ENCODE measurements at places on chromosomes 7 and 10.

DNA sequence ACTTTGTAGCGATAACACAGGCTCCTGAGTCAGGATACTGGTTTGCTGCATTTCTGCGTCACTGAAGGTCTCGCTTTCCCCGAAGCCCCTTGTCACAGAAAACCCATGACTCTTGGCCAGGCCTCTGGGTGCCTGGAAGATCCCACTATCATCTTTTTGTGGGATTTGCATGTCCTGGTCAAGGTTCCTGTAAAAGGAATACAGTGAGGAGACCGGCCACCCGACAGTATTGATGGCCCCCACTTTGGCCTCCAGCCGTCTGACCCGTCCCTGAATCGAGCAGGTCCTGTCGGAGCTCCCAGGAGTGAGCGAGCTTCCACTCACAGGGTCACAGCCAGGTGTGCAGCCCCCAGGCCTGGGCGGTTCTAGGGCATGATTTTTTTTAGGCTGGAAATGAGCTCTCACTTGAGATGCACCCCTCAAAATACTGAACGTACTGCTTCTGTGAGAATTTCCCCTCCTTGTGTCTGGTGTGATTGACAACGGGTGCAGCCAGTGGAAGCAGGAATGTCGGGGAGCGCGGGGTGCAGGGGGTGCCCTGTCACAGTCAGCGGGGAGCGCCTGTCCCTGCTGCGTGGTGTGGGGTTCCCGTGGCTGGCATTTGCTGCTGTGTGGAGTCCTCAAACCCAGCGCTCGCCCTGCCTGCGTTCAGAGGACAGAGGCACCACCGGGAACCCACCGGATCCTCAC, 75.8 kb downstream of the DNAJB6 start:
- DNase-seq: no peak

DNA sequence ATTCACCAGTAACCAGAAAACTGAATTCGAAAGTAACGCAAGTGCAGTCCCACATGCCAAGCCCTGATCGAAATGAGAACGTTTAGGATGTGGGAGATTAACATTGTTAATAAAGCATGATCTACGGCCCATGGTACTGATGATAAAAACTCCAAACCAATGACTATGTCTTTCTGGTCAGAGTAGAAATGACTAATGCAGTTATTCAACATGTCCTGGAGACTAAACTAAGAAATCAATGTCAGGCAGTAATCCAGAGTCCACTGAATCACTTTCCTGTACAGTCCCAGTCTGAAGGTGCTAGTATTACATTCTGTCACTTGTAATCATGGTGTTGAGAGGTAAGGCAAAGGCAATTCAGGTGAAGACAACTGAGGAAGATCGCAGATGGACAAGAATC, 14.4 kb downstream of the NPSR1 start:
- DNase-seq: no peak

- no peak for DNase-seq
Measured at GRCh38 chr10:93069245-93069561, 4.5 kb upstream of the CYP26A1 start.

DNA sequence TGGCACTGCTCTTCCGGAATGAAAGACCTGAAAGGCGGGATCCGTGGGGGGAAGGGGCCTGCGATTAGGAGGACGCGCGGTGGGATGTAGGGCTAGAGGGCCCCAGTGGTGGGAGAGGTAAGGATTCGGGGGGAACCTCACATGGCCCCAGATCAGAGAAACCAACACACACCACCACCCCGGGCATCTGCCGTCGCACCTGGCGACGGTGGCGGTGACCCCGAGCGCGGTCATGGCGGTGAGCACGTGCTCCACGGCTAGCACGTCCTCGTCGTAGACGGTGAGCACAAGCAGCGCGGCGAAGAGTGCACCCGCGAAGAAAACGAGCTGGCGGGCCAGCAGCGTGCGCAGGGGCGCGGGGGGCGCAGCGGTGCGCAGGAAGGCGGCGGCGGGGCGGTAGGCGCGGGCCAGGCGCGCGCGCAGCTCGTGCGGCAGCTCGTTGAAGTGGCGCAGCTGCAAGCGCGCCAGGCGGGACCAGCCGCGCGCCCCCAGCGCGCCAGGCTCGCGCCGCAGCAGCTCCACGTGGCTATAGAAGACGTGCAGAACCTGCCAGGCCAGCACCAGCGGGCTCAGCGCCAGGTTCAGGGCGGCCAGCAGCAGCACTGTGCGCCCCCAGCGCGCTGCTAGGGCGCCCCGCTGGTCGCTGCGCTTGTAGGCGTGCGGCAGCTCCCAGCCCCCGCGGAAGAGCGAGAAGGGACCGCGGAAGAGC, 5.7 kb downstream of the ATG9B start:
- DNase-seq: no peak

- DNase-seq: no peak
Measured at GRCh38 chr10:77383861-77384553, 253.6 kb downstream of the KCNMA1 start.

- no peak for DNase-seq
Measured at GRCh38 chr7:65749518-65749917, 123.4 kb upstream of the VKORC1L1 start.

GRCh38 chr7:43872406-43873110, 3.2 kb upstream of the MRPS24 start:
- peak; percentile 43 for DNase-seq

GRCh38 chr10:35365994-35366393, 29.7 kb downstream of the CCNY start:
- no peak for DNase-seq
